ENCODE measurements at places on chromosomes 13 and 19. TPM values are rescaled to one million over a fixed set of nuclear protein-coding genes. Genes with fewer than 3 reads are reported as not detected.
A peak's percentile ranks its signal among the peaks of the same experiment; 100 is the strongest.

DNA sequence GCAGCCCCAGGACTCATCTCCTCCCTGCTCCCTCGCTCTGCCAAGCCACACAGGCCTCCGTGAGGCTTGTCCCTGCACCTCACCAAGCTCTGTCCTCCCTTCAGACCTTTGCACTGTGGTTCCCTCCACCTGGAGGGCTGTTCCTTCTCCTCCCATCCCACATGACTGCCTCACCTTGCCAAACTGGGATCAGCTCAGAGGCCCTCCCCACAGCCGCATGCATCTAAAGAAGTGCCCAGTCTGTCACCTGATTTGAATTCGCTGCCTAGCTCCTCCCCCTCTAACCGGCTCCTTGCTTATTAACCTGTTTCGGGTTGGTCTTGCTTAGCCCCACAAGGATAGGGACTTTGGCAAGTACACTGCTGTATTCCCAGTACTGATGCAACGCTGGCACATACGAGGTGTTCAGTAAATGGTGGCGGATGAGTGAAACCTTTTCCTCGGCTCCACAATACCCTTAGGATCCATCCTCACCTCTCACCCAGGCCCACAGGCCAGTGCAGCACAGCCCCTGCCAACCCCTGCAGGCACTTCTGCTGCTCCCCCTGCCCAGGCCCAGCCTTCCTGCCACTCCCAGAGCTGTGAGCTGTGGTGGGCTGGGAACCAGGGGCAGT is 4.4 kb downstream of the AKT2 start:
- H3K36me3 ChIP-seq: no peaks in the 10 kb centered on the region
- H3K27ac ChIP-seq: peak overlapping the region; percentile 74
- peaks cover 35% of the 10 kb centered on the region for H3K4me1 ChIP-seq
- no peaks in the 10 kb centered on the region for H3K27me3 ChIP-seq
- no peak for DNase-seq

- peaks cover 3% of the 10 kb centered on the region for H3K4me1 ChIP-seq
- H3K36me3 ChIP-seq: no peaks in the 10 kb centered on the region
- no peak overlapping the region for H3K4me3 ChIP-seq
- no peak for DNase-seq
- no peaks in the 10 kb centered on the region for H3K27me3 ChIP-seq
- H3K27ac ChIP-seq: no peak overlapping the region
Measured at GRCh38 chr13:72164811-72165210, 297.8 kb upstream of the DACH1 start.

DNA sequence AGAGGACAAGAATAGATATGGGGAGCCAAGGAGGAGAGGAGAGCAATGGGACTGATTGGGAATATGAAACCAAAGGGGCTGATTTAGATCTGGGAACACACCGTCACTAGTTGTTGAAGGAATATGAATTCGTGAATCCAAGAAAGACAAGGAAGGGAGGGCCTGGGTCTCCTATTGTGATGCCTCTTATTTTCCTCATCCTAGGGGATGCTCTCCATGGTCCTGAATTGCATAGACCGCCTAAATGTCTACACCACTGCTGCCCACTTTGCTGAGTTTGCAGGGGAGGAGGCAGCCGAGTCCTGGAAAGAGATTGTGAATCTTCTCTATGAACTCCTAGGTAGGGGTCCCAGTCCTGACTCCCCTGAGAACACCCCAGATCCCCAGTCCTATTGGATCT is 21.5 kb downstream of the RYR1 start:
- H3K4me3 ChIP-seq: no peak overlapping the region
- H3K27me3 ChIP-seq: peaks cover 9% of the 10 kb centered on the region
- no peak overlapping the region for H3K27ac ChIP-seq
- H3K4me1 ChIP-seq: no peaks in the 10 kb centered on the region
- H3K36me3 ChIP-seq: no peaks in the 10 kb centered on the region
- DNase-seq: peak; percentile 38

C13orf42 gene
- not detected for total RNA-seq

DNA sequence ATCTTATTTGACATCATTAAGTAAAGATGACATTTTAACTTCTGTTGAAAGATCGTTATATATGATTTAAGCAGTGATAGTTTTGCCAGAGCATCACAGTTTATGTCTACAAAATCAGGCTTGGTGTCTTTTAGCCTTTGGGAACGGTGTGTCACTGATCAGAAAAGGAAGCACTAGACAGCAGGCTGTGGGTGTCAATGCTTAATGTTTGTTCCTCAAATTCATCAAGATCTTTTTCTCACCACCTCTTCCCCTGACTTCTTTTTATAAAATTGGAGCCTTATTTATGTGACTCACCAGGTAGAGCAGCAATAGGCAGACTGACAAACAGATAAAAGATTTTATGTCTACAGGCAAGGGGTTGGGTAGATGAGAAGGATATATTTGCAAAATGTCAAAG is 1558.5 kb downstream of the EFNB2 start:
- H3K4me1 ChIP-seq: peaks cover 7% of the 10 kb centered on the region
- no peak for DNase-seq
- no peak overlapping the region for H3K27ac ChIP-seq

DNA sequence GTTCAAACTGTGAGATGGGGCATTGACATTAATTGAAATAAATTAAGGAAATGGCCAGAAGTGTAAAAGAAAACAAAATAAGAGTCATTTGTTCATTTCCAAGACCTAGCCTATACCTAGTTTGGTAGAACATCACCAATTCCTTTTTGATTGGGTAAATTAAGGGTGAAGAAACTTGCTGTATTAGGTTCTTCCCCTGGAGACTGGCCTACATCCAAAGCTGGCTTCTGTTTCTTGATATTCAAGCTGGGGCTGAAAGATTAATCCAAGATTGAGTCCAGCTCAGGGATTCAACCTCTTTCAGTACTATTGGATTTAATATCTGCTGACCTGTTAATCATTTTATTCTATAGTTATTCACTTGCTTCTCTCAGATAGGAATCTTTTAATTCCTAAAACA is 183.2 kb downstream of the GPC6 start:
- no peaks in the 10 kb centered on the region for H3K36me3 ChIP-seq
- peaks cover 15% of the 10 kb centered on the region for H3K4me1 ChIP-seq
- no peaks in the 10 kb centered on the region for H3K27me3 ChIP-seq
- DNase-seq: no peak
- H3K27ac ChIP-seq: no peak overlapping the region
- H3K4me3 ChIP-seq: no peak overlapping the region

- no peak for DNase-seq
- peaks cover 31% of the 10 kb centered on the region for H3K27me3 ChIP-seq
Measured at GRCh38 chr13:23901365-23901764, 4.1 kb upstream of the C1QTNF9B start.

GRCh38 chr13:99980201-99980823 is 1.3 kb upstream of the ZIC2 start:
- peak overlapping the region; percentile 31 for H3K4me3 ChIP-seq
- H3K27ac ChIP-seq: no peak overlapping the region
- H3K27me3 ChIP-seq: peaks cover 70% of the 10 kb centered on the region
- H3K36me3 ChIP-seq: no peaks in the 10 kb centered on the region
- peak; percentile 45 for DNase-seq
